ENCODE measurements at places on chromosomes 12 and 14. TPM values are rescaled to one million over a fixed set of nuclear protein-coding genes. Genes with fewer than 3 reads are reported as not detected.
A peak's percentile ranks its signal among the peaks of the same experiment; 100 is the strongest.

DNA sequence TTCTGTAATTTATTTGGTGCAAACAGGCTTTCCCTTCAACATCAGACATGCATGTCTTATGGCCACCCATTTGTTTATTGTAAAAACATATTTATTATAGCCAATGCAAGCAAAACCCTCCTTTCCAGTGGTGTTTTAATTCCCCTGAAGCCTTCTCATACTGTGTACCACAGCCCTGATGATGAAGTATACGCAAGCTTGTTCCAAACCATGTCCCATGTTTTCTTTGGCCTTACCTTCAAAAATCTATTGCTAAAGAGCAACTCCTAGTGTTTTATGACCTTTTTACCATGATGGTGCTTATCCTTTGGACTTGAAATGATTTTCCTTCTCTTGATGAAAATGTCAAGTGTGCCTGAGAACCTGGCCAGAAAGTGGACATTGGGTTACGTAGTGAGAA, 85.9 kb upstream of the CCDC91 start:
- no peak for DNase-seq
- no peaks in the 10 kb centered on the region for H3K36me3 ChIP-seq
- H3K27me3 ChIP-seq = no peaks in the 10 kb centered on the region
- no peak overlapping the region for H3K4me3 ChIP-seq
- H3K4me1 ChIP-seq = no peaks in the 10 kb centered on the region
- H3K27ac ChIP-seq = no peak overlapping the region

GRCh38 chr12:109721276-109721675, 7.7 kb downstream of the FAM222A start:
- H3K4me3 ChIP-seq = no peak overlapping the region
- H3K27ac ChIP-seq = no peak overlapping the region
- no peak for DNase-seq
- H3K4me1 ChIP-seq = peaks cover 13% of the 10 kb centered on the region
- no peaks in the 10 kb centered on the region for H3K36me3 ChIP-seq

- H3K27me3 ChIP-seq = no peaks in the 10 kb centered on the region
- no peaks in the 10 kb centered on the region for H3K4me1 ChIP-seq
- DNase-seq = peak; percentile 15
- H3K36me3 ChIP-seq = no peaks in the 10 kb centered on the region
Observed at GRCh38 chr12:19893514-19893913, 454.2 kb downstream of the AEBP2 start.

DNA sequence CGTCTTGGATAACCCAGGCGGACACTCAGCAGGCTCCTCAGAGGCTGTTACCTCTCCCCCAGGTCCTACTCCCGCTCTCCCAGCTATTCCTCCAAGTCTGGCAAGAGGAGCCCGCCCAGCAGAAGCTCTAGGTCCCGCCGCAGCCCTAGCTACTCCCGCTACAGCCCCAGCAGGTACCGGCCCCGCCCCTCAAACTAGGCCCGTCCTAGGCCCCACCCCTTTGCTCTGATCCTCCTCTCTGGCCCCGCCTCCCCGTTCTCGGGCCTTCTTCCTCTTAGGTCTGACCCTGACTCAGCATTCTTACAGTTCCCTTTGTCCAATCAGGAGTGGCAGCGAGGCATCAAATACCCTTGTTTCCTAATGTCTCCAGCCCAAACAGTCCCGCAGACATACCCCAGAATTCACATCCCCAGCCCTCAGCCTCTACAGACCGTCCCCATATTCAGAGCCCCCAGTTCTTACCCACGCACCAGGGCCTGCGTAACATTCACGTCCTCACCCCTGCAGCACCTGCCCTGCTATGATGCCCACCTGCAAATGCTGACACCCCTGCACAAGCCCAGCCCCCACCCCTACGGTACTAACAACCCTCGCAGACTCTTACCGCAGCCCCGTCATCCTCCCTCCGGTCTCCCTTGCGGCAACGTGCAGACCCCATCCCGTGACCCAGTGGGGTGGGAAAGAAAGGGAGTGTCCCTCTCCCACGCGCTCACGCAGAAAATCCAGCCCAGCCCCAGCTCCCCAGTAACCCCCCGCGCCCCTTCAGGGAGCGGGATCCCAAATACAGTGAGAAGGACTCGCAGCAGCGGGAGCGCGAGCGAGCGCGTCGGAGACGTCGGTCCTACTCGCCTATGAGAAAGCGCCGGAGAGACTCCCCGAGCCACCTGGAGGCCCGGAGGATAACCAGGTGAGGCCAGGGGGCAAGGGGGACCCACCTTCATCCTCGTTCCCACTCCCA, 25.0 kb upstream of the HSPB8 start:
- no peaks in the 10 kb centered on the region for H3K27me3 ChIP-seq
- H3K27ac ChIP-seq = peak overlapping the region; percentile 98
- H3K36me3 ChIP-seq = peaks cover 14% of the 10 kb centered on the region
- peak; percentile 100 for DNase-seq

- peak; percentile 21 for DNase-seq
- H3K4me3 ChIP-seq = no peak overlapping the region
- peaks cover 9% of the 10 kb centered on the region for H3K4me1 ChIP-seq
- no peaks in the 10 kb centered on the region for H3K36me3 ChIP-seq
Observed at GRCh38 chr14:38042322-38042721, 165.4 kb upstream of the SSTR1 start.

Gene NFATC4
- total RNA-seq = 20.7 TPM

Gene RILPL2
- 1.4 TPM for total RNA-seq
